Colonic mucosa (tissue), 4 donors: ENCODE measurements at places on chromosomes 3 and 15.

- DNase-seq: no peak
These were observed 112.8 kb downstream of the WNT7A start for GRCh38 chr3:13767030-13767429.

DNA sequence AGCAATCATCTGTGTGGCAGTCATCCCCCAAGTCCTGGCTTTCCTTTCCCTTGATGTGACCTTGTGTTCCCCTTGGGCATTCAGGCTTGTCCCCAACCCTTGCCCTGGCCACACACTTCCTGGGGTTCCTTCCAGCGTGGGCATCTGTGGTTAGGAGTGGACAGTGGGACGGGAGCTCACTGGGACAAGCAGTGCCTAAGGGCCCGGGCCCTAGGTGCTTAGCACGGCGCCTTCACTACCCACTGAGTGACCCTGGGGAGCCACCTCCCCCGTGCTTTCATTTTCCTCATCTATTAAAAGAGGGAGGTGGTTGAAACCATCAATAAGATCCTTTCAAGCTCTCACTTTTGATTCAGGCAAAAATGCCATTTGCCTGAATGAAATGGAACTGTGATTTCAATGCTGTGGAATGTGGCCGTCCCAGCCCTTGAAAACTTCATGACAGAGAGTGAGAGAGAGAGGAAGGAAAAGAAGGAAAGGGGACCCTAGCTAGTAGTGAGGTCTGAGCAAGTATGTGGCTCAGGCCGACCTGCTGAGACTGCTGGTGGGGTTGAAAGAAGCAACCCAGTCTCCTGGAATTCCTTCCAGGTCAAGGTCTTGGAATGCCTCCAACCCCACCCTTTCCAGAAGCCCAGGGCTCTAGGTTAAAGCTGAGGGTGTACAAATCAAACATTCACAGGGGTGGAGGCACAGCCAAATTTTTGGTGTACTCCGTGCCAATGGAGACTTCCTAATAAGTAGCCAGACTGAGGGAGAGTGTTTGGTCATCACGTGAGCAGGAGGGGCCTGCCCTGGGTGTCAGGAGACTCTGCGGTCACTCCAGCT, 302.9 kb downstream of the TLE3 start:
- no peak for DNase-seq

- no peak for DNase-seq
These were observed 23.5 kb upstream of the SQOR start for GRCh38 chr15:45611305-45611704.

- DNase-seq: no peak
These were observed 45.2 kb downstream of the CMC1 start for GRCh38 chr3:28286595-28286994.

GRCh38 chr3:52532838-52533622, 627 bp downstream of the NT5DC2 start:
- peak; percentile 28 for DNase-seq

DNA sequence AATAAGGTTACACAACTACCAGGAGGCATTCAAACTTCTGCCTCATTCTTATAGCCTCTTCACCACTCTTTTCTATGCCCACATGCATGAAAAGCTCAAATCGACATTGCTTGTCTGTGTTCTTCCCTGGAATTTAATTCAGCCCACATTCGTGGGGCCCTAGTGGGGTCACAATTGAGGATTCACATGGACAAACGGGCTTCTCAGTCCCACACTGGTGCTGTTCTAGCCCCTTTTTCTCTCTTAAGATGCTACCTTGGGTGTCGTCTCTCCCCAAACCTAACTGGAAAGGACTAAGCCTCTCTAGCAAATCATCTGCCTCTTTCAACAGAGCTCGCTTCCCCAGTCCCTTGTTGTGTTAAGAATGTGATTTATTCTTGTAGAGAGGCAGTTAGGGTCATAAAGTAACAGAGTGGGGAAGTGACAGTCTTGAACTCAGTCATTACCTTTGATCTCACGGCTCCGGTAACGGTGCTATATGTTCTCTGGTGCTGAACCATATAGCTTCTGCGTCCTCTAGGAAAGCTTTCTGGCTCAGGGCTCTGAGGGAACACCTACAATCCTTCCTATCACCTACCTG, 4.9 kb downstream of the LPP start:
- DNase-seq: no peak

- DNase-seq: no peak
These were observed 44.4 kb upstream of the FAN1 start for GRCh38 chr15:30859091-30859874.

DNA sequence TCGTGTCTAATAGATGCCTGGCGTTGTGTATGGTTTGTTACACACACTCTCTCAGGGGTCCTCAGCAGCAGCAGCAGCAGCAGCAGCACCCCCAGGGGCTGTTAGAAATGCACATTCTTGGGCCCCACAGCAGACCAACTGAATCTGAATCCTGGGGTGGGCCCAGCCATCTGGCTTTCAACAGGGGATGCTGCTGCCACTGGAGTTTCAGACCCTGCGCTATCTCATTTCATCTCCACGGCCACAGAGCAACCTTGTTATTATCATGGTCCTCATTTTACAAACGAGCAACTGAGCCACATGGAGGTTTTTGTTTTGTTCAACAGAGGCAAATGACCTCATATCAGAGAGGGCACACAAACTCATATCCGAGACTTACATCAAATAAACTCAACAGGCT, 47.7 kb downstream of the MGLL start:
- DNase-seq: no peak

DNA sequence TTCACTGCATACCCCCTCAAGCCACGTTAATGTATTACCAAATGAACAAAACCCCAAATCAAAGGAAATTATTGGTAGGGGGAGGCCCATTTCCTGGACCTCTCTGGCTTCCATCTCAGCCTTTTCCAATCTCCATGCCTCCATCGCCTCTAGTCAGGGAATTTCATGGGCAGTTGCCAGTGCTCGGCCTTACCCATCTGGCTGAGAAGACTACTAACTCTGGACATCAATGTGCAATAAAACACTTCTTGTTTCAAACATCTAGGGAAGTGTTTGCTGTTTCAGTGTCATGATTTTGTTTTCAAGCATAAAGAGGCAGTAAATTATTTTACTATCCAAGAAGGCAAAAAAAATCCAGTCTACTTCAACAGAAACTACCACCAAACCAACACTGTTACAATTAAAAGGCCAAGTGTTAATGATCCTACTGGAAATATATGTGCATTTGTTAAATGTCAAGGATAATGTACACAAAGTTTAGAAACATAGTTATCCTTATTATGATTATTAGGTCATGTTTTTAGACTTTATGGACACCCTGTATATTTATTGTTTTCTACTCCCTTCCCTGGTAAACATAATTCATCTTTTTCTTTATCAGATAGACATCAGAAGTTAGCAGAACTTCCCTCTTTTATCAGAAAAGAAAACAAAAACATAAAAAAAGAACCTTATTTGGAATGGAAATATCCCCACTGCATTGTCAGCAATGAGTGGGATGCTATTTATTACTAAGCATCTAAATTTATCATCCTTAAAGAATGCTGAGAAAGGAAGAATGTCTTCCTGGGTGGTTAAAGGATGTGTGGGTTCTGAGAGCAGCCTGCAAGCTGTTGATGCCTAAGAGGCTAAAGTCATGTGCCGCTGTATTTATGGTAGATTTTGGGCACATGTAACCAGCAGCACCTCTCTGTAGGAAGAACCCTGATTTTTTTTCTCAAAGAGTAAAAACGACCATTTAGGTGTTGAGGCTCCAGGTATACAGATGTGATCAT, 15.2 kb downstream of the LDHAL6B start:
- DNase-seq: no peak
